ENCODE measurements at places on chromosomes 5 and 9.
A peak's percentile ranks its signal among the peaks of the same experiment; 100 is the strongest.

GRCh38 chr9:34719021-34719768 lies 9.3 kb upstream of the CCL21 start:
- no peak for DNase-seq

- no peak for DNase-seq
These were observed 58.2 kb downstream of the ADAMTS2 start for GRCh38 chr5:179287071-179287470.

DNA sequence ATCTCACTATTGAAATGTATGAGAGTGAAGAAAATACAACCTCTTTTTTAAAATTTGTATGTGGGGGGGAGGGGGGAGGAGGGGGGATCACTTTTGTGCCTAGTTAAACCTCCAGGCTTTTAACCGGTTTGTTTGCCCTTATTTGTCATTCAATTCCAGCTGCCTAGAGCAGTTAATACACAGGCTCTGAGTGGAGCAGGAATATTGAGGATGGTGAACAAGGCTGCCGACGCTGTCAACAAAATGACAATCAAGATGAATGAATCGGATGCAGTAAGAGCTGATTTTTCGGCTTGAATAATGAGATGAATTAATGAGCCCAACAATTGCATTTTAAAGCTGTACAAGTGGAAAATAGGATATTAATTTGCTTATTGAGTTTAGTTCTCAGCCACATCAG lies 28.7 kb upstream of the SNX24 start:
- DNase-seq: no peak

DNA sequence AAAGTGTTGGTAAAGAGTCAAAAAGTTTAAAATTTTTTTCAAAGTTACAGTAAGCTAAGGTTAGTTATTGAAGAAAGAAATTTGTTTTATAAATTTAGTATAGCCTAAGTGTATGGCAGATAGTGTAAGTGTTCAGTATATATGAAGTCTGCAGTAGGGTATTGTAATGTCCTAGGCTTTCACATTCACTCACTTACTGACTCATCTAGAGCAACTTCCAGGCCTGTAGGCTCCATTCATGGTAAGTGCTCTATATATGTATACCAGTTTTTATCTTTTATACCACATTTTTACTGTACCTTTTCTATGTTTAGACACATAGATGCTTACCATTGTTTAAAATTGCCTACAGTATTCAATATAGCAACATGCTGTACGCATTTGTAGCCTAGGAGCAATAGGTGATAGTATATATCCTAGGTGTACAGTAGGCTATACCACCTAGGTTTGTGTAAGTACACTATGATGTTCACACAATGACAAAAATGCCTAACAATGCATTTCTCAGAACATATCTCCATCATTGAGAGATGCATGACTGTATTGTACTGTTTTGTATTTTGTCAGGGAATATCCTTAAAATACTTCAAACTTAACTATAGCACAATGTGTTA lies 38.5 kb downstream of the CYSTM1 start:
- DNase-seq: no peak

DNA sequence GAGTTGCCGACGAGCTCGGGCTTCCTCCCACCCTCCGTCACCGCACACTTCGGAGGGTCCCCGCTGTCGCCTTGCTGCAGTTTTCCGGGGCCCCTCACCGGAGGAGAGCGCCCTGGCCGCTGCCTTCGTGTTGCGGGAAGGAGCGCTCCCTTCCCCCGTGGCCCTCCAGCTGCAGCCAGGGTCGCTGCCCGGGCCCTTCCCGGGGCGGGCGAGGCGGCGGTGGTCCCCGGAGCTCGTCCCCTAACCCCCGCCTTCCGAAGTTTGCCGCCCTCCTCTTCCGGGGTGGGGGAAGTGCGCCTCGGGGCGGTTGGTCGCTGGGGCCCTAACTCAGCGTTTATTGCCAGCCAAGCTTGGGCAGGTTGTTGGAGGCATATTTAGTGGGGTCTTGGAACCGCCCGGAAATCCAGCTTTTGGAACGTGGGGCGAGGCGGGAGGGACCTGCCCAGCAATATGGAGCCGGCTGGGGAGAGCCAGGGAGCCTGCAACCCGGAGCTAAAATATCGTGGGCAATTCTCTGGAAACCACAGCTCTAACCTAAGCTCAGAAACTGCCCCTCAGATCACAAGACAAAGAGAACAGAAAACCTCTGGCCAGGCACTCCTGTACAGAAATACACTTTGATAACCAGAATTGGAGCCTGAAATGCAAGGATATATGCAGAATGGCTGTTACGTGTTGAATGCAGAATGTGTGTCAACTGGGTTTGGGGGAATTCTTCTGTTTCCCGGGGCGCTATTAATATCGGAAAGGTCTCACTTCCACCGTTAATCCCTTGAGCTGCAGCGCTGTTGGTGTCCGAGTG lies 890 bp downstream of the PIK3R1 start:
- peak; percentile 37 for DNase-seq

DNA sequence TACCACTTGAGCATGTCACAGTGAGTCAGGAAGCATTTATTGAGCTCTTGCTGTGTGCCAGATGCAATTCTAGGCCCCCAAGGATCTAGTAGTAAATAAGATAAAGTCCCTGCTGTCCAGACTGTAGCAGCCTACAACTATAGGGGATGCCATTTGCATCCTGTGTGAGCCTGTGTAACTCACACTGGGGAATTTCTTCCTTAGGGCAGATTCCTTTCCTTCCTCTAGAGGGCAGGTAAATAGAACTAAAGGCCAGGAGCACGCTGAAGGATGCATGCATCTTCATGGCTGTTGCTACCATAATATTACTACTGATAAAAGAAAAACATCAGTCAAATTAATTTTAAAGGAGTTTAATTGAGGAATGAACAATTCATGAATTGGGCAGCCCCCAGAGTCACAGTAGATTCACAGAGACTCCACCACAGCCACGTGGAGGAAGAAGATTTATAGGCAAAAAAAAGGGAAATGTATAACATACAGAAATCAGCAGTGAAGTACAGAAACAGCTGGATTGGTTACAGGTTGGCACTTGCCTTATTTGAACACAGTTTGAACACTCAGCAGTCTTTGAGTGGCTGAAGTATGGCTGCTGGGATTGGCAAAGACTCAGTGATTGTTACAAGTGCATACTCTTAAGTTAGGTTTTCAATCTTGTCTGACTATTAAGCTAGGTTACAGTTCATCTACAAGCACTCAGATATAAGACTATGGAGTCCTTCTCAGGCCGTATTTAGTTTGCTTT lies 98.9 kb downstream of the ACTL7B start:
- DNase-seq: no peak

GRCh38 chr9:739362-739761 lies 102.1 kb upstream of the DMRT1 start:
- DNase-seq: no peak

- no peak for DNase-seq
These were observed 4.3 kb downstream of the SPINK4 start for GRCh38 chr9:33244137-33244784.

DNA sequence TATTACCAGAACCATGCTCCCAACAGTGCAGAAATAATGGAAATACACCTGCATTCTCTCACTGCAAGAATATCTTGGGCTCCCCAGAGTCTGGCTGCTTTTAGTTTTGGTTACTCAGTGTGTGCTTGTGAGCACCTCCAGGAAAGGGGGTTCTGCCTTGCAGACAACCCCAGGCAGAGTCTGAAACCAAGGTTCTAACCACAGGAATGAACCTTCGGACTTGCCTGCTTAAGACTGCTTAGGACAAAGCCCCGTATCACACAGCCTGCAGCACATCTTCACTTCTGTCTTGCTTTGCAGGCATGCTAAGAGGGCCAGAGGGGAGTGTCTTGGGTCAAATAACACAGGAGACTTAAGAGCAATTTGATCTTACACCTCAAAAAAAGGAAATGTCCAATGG lies 94.8 kb upstream of the SPATA31C2 start:
- DNase-seq: no peak

DNA sequence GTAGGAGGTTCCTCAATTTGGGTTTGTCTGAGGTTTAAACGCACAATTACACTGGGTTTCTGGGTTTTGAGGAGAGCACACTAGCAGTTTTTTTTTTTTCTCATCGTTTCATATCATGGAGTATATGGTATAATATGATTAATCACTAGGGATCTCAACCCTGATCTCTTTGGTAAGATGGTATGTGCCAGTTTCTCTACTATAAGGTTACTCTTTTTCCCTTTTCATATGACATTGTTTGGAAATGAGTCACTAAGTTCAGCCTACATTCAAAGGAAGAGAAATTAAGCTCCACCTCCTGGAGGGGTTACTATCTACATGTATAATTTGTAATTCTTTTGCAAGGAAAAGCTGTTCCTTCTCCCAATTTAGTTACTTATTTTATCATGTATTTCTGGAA lies 35.2 kb downstream of the MTRR start:
- DNase-seq: no peak

- DNase-seq: peak; percentile 38
These were observed at the start of gene ADAM19 for GRCh38 chr5:157575381-157576020. ADAM19 (minus strand) TSS chr5:157575775; CDS start chr5:157575696, 79 bp downstream.

GRCh38 chr5:2205596-2206226 lies 323.0 kb upstream of the IRX4 start:
- DNase-seq: no peak

DNA sequence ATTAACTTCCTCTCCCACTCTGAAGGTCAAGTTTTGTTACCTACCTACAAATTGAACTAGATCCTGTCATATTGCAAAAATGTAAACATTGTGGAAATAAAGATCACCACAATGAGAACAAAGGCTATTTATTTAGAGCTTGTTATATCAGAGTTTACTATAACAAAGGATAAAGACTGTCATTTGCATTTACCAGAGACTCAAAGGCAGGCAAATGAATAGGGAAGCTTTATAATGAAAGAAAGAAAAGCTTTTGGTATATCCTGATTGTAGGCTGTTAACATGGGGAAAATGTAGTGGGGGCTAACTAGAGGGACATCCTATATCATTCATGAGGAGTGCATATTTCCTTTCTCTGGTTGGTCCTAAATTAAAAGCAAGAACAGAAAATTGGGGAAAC lies 403.5 kb upstream of the TYRP1 start:
- no peak for DNase-seq

DNA sequence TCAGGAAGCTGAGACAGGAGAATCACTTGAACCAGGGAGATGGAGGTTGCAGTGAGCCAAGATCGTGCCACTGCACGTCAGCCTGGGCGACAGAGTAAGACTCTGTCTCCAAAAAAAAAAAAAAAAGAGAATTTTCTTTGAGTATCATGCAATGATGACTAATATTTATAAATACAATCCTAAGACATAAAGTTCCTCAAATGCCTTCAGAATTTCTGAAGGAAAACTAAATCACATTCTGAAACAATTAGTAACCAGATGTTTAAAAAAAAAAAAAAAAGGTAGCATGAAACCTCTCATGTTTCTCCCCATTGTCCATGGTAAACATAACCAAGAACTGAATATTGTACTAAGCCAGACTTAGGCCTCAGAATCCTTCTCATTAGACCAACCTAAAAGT lies 23.1 kb downstream of the MLLT3 start:
- DNase-seq: no peak

GRCh38 chr5:178533136-178533535 lies 57.1 kb downstream of the COL23A1 start:
- DNase-seq: no peak

DNA sequence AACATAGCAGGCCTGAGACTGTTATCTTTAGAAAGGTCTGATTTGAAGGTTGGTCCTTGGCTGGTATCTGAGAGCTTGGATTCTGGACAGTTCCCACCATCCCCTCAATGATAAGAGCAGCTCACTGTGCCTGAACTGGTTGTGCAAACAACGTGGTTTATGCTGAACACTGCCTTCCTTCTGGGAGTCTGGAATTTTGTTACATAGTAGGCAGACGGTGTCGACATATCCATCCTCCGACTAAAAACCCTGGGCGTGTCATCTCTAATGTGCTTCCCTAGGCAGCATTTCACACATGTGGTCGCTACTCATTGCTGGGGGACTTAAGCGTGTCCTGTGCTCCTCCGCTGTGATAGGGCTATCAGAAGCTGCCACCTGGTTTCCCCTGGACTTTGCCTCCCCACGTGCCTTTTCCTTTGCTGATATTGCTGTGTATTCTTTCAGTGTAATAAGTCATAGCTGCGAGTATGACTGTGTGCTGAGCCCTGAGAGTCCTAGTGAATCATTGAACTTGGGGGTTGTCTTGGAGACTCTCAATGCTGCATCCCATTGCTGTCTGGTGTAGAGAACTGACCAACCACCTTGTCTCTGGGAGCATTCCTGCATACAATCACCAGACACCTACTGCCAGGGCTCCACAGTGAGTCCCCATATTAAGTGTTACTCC lies 119.1 kb upstream of the TBC1D2 start:
- DNase-seq: no peak

DNA sequence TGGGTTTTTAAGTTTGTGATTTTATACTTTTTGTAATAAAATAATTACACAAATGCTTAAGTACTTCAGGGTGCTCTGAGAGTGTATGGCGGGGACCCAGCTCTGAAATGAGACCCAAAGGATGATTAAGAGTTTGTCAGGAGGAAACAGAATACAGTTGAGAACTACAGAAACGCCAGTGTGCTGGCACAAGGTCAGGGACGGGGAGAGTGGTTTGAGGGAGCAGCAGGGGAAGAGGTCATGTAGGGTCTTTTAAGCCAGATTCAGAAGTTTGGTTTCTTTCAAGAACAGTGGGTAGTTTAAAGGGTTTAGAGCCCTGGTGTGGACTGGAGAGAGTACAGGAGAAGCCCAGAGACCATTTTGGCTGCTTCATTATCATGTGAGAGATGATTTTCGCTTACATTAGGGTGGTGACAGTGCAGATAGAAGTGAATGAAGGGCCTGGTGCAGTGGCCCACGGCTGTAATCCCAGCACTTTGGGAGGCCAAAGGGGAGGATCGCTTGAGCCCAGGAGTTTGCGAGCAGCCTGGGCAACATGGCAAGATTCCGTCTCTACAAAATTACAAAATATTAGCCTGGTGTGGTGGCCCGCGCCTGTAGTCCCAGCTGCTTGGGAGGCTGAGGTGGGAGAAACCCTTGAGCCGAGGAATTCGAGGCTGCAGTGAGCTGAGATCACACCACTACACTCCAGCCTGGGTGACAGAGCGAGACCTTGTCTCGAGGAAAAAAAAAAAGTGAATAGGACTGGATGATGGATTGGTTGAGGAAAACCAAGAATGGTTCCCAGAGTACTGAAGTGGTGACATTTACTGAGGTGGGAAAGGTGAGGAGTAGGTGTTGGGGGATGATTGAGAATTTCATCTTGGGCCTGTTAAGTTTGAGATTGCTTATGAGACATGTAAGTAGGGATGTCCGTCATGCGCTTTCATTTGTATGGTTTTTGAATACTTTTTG lies 1.4 kb upstream of the ETF1 start:
- no peak for DNase-seq

DNA sequence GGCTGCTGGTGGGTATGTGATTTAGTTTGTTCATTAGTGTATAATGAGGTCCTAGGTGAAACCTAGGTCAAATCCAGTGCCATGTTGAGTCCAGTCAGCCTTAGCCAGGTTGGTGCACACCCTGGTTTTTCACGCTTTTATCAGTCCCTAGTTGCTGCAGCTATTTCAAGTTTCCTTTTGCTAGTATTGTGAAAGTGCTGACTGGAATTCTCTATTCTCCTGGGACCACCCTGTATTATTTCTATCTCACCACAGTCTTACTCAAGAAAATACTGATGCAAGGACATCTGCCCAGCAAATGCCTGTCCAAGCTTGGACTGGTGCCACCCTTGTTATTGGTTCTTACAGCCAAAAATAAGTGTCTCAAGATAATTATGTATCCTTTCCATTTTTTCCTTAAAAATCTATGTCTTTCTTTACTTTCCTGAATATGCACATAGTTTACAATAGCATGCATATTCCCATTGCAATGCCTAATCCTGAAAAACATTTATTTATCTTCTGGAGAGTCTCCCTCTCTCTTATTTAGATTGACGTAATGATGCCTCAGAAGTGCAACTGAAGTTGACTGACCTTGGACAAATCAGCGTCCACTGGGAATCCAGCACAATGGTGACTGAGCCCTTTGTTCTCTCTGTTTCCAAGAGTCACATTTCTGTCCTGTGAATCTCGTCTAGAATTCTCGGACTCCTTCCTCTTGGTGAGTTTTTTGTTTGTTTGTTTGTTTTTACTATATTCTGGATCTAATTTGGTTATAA lies 1075.0 kb downstream of the CDH9 start:
- DNase-seq: no peak
